Amygdala (tissue), 56 donors: ENCODE measurements at places on chromosomes 3 and 15.

DNA sequence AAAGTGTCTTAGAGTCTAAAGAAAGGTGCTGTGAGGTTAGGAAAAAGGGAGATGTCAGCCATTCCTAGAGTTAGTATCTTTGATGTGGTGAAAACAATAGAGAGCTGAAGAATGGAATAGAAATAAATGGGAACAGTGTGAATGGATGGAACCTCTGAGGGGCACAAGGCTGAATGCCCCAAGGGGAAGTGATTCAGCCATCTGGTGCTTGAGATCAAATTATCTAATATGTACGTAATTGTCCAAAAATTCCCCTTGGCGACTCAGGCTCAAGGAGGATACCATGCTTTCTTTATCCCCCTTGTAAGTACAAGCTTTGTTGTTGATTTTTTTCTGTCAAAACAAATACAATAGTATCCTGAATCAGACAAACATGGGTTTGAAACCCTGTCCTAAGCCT is 361.6 kb downstream of the LSAMP start:
- DNase-seq, result no peak

DNA sequence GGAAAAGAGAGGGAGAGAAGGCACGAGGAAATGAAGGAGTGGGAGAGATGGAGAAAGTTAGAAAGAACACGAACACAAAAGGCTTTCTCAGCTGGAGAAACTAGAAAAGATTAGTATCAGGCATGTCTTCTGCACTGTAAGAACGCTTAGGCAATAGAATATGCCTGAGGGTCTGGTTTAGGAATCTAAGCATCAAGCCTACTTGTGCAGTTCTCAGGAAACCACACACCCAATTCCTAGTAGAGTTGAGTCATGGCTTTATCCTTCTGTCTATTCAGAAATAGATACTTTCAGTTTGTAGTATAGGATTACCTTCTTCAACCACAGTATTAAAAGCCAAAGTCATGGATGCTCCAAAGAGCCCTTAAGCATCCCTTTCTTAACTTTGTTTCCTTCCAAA is 969.4 kb downstream of the NTRK3 start:
- DNase-seq, result no peak

- DNase-seq, result no peak
Observed at GRCh38 chr15:51731549-51732267, 5.7 kb downstream of the LYSMD2 start.

DNA sequence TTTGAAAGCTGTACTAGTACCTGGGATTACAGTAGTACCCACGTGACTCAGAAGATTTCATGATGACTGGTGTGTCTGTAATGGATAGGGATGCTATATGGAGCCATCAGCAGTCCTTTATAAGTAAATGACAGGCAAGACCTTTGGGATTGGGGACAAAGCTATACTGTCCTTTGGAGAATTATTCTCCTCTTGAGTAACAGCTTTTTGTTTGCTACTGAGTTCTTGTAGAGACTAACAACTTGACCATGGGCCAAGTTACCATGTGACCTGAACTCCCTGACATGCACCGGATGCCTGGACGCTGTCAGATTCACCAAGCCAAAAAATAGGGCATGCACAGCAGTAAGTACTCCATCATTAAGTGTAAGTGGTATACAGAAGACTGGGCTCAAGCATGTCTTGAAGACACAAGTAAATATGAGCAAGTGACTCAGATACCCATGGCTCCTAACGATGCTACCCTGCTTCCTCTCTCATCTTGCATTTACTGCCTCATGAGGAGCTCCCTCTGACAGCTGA is 12.9 kb downstream of the SEC11A start:
- no peak for DNase-seq

GRCh38 chr3:132657869-132658747 is 1.5 kb downstream of the ACAD11 start:
- no peak for DNase-seq

- no peak for DNase-seq
Observed at GRCh38 chr3:159982442-159982974, 6.1 kb upstream of the IL12A start.

DNA sequence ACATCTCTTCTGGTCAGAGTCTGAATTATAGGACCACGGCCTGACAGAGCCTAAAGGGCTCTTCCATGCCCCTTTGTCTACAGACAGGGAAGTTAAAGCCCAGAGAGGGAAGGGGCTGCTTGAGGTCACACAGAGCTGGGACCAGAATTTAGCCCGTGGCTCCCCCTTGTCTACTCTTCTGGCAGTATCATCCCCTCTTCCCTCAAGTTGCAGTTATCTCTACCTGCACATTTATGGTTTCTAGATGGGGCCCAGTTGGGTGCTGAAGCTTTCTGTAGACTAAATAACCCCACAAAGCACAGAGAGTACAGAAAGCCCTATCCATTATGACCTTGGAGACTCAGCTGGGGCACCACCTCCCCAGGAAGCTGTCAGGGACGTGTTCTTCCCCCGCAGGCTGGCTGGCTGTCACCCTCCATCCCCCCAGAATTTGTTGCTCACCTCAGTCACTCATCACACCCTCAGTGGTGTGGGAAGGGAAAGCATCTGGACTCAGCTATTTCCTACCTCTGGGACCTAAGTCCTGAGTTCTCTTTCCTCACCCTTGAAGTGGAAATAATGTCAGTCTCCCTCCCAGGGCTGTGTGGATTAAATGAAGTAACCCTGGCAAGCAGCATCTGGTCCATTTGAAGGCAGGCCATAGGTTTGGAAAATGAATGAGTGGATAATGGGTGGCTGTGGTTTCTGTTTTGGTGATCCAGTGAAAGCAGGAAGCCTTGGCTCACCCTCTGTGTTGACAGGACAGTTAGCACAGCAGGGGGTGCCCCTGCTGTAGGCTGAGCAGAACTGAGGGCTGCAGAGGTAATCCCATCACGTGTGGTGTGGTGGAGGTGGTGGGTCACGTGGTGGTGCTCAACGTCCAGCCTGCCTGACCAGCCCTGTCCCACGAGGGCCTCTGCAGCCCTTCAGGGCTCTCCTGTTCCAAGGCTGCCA is 16.3 kb downstream of the ACOX2 start:
- no peak for DNase-seq

DNA sequence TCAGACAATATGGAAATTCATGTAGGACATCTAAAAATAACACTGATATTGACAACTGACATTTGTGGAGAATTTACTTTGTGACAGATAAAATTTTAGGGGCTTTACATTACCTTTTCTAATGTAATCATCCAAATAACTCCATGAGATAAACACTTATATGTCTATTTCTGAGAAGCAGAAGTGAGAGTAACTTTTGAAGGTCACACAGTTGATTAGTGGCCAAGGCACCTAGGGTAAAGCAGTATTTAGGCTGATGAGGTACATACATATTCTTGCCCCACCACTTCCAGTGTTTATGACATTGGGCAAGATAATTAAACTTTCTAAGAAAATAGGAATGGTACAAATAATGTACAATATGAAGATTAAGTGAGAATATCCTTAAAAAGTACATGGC is 248.4 kb downstream of the CPNE4 start:
- no peak for DNase-seq

GRCh38 chr3:127061641-127062040 is 78.7 kb downstream of the PLXNA1 start:
- no peak for DNase-seq

DNA sequence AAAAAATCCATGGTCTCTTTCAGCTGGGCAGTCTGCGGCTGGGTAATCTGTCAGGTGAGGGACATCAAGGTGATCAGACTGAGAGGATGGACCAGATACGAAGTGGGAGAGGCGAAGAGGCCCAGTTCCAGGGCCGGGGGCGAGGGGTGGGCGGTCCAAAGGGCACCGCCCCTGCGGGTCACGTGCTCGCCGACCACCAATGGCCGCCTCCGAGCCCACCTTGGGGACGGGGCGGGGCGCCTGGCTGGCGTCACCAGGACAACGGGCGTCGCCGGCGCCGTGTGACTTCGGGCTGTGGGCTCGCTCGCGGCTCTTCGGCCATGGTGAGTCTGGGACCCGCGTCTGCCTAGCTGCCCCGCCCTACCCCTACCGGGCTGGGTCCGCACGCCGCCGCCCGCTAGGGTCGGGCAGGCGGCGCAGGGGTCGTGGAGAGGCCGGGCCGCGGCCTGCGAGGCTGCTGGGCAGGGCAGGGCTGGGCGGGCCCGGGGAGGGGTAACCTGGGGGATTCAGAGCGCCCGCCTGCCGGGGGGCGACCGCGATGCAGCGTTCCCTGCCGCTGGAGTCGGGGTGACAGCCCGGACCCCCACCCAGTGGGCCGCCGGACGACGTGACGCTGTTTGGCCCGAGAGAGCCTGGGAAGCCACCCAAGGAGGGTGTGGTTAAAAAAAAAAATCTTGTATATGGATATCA is at the start of gene FBXL2:
FBXL2 (plus strand) TSS at position 250 of the 690 bp plus-strand sequence; CDS start at position 321, 71 bp downstream.
- DNase-seq, result peak; percentile 58

GRCh38 chr15:74754593-74755215 is 6.1 kb downstream of the CYP1A2 start:
- no peak for DNase-seq

DNA sequence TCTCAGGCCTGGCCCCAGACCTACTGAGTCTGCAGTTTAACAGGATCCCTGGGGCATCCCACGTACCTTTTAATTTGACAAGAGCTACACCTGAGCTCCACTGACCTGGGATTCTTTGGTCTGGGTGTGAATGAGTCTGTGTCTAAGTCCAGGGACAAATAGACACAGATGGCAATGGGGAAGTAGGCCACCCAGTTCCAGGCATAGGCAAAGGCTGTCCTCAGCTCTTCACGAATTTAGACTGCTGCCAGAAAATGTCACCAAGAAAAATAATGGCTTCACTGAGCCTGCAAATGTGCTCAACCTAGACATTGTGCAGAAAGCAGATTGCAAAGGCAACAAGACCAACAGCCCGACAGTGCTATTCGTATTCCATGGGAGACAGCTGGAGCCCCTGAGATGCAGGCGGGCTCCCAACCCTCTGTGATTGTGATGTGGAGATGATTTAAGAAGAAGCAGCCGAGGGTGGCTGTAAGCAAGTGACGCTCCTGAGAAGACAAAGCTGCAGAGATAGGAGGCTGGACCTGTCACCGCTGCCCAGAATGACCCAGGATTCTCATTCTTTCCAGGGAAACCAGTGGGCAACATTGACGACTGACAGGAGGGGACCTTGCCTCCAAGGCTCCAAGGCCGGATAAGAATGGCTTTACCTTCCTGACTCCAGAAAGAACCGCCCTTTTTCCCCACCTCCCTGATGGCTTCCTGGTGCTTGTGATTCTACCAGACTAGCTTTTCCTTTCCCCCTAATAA is 39.8 kb upstream of the IREB2 start:
- no peak for DNase-seq

DNA sequence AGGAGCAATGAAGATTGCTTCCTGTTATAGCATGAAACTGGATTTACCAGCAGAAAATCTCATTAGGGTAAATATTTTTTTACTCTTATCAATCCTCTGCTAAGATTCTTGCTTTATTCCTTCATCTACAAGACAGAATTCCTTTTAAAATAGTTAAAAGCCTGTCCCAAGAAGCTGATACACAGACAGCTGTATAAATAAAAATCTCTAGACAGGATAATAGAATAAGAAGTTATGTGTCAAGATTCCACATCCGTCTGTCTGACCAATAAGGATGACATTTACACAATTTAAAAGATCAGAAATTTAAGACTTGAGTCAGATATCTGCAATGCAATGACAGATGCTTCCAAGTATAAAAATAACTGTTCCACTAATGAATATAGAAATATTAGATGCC is 57.6 kb downstream of the SSR3 start:
- no peak for DNase-seq

- no peak for DNase-seq
Observed at GRCh38 chr15:48859426-48859825, 18.5 kb upstream of the EID1 start.

DNA sequence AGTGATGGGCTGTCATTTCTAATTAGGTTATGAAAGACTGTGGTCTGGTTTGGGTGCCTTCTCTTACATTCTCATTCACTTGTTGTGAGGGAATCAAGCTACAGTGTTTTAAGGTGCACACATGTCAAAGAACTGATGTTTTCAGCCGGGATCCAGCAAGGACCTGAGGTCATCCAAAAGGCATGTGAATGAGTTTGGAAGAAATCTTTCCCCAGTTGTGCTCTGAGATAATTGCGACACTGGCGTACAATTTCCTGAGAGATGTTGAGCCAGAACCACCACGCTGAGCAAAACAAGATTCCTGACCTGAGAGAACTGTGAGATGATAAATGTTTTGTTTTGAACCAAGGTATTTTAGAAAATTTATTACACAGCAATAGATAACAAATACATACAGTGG is 295.3 kb upstream of the SLITRK3 start:
- no peak for DNase-seq

GRCh38 chr3:76656531-76657070 is 383.3 kb upstream of the ROBO2 start:
- DNase-seq, result no peak

DNA sequence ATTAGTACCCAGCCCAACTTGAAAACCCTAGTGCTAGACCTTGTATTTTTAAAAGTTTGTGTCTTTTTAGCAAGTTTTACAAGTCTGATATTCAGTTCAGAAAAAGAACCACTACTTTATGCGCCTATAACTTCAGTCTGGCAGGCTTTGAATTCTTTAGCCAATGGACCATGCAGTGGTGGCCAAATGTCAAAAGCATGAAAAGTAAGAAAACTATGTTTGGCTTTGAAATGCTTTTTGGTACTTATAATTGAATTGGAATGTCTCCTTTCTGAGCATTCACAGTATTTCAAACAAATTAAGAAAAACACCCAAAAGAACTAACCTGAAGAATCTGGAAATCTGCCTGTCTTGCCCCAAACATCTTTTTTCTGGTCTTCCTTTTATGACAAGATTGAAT is 12.8 kb downstream of the WDR48 start:
- DNase-seq, result no peak

DNA sequence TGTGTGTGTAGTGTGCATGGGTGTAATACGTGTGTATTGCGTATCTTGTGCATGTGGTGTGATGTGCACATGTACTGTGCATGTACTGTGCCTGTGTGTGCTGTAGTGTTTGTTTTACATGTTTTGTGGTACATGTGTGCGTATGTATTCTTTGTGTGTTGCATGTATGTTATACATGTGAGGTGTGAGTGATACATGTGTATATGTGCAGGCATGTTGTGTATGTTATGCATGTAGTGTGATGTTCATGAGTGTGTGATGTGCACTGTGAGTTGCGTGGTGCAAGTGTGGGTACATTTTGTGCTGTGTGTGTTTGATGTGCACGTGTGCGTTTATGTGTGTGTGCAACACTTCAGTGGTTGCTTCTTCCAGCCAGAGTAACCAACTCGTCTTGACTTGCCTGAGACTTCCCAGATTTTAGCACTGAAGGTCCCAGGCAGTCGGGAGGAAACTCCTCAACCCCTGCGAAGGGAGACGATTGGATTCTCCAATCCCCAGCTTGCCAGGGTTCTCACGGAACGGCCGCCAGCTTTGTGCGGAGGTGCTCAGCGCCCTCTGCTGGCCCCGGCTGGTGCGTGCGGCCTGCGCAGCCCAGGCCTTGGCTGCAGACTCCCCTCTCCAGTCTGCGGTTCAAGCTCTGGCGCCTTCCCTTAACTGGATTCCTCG is 3.6 kb downstream of the GALNT15 start:
- DNase-seq, result no peak

DNA sequence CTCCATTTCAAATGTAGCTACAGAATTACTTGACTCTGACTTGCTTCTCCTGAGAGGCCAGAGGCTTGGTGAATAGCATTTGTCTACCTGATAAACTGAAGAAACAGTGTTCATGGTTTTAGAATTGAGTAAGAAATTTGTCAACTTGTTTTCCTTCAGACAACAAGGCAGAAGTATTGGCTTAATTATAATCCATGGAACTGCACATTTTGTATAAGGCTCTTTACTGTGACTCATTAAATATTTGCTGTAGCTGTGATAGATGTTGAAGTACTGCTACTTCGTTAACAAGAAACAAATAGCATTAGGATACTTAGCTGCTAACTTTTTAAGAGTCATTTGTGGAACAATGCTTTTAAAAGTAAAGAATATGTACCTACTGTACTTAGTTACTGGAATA is 4.6 kb downstream of the UNC13C start:
- no peak for DNase-seq
